Stimulated activated CD8-positive, alpha-beta memory T cell treated with anti-CD3 and anti-CD28 coated beads, Interleukin-4, amount 100 ng/mL, for 1 hour (primary cell): ENCODE measurements at places on chromosomes 16 and 17.

GRCh38 chr17:47704736-47705135 is 10.8 kb downstream of the TBKBP1 start:
- DNase-seq: no peak

DNA sequence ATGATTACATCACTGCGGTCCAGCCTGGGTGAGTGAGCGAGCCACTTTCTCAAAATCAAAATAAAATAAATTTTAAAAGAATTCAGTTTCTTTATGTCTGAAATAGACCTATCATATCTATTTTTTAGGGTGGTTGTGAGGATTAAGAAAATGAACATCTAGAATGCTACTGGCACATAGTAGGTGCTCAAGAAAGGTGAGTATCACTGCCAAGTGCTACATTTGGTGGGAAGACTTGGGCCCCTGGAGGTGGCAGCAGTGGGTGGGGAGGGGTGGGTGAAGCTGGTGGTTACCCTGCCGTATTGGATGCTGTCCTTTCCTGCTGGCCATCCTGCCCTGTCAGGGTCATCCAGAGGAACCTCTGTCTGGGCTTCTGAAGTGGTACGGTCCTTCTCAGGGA is 50.3 kb downstream of the ABCC6 start:
- no peak for DNase-seq

DNA sequence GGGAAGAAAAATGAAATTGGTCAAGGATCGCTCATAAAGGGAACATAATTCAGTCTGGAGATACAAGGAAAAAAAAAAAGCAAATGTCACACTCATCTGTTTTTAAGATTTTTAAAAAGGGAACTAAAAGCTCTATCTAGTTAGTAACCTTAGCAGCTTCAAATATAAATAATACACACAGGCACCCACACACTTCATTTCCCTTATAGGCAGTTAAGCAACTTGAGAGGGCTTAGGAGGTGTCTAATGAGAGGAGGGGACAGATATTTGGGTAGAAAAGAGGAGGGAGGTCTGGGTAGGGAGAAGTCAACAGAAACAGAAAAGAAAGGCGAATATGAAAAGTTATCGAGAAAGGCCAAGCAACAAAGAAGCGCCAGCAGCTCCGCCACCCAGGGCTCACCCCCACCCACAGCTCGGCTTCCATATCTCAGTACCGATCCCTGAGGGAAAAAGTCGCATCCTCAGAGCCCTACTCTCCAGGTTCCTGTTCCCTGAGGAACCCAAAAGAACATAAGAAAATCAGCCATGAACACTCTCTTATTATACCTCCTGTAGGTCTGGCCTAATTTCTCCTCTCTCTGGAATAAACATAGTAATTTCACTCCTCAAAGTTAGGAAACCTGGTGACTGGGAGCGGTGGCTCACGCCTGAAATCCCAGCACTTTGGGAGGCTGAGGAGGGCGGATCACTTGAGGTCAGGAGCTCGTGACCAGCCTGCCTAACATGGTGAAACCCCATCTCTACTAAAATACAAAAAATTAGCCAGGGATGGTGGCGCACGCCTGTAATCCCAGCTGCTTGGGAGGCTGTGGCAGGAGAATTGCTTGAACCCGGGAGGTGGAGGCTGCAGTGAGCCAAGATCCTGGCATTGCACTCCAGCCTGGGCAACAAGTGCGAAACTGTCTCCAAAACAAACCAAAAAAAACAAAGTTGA is 69.6 kb upstream of the RCVRN start:
- DNase-seq: no peak

- DNase-seq: no peak
These were observed 10.9 kb downstream of the HSPB9 start for GRCh38 chr17:42133461-42134041.

GRCh38 chr16:69190598-69190997 is 3.6 kb downstream of the SNTB2 start:
- no peak for DNase-seq

DNA sequence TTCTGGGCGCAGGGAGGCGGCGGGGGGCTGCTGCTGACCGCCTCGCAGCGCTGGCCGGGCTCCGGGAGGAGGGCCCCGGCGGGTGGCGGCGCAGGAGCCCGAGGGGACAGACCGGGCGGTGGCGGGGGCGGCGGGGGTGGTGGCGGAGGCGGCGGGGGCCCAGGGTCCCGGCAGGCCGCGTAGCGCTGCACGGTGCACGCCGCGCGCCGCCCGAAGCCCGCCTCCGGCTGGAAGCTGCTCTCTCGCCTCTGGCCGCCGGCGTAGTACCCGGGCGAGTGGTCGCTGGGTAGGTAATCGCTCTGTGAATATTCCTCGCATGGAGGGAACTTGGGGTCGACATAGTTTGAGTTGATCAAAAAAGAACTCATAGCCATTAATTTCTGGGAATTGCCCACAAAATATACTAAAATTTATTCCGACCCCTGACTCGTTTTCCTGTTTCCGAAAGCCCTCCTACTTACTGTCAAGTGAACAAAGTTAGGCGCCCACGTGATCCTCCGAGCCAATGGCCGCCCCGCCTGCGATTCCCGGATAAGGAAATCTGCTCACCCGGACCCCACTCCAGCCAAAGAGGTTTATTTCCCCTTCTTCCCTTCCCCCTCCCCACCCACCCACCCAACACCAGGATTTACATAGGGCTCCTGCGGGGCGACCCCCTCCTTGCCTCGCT is at the start of gene HOXB4:
TSS of gene HOXB4 (minus strand) at position 405 of the 670 bp plus-strand sequence. CDS start at position 374, 31 bp downstream.
- DNase-seq: no peak

DNA sequence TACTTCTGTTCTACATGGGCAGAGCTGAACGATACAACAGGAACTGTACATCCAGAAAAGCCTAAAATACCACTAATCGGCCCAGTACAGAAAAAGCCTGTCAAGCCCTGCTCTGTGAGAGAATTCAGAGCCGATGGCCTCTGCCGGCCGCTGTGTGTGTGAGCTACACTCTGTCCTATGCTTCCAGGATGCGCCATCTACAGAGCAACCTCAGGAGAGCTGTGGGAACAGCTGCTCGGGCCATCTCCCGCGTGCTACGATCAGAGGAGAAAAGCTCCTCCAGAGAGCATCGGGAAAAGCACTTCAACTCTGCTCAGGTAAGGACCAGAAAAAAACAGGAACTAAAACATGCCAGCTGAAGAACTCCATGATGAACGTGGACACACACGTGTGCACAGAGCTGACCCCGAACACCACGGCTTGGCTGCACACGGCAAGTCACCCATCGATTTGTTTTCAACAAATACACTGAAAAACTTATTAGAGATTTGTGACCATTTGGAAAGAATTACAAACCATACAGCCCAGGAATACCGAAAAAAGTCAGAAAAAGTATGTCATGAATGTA is 115.9 kb downstream of the ANKRD11 start:
- DNase-seq: no peak

- no peak for DNase-seq
These were observed 24.3 kb upstream of the TMEM220 start for GRCh38 chr17:10754109-10754508.

DNA sequence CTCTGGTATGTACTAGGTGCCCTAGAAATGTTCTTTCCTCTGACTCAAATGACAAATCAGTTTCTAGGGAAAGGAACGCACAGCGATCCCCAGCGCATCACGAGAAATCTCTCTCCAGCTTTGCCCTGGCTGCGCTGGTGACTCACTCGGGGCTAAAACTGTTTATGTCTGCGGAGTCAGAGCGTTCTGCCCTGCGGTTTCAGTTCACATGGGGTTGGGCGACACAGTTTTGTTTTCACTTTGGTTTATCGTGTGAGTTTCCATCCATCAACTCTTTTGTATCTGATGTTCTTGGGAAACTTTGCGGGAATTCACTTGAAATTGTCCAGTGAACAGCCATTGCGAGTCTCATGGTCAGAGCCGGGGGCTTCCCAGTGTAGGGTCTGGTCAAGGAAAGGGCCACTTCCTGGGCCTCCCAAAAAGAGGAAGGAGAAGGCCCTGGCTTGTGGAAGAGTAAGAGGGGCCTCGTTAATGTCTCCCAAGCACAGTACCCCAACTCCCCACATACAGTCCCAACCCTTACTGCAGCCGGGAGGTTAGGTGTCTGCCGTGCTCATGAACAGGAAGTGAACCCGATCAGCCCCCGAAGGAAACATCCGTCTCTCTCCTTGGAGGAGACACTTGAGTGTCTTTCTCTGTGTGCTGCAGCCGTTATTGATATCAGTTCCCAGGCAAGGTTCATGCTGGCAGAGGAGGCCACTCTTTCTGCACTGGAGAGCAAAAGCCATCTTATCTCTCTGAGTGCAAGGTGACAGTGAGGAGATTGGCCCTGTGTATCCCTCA is 643.2 kb downstream of the WWOX start:
- DNase-seq: peak; percentile 48

DNA sequence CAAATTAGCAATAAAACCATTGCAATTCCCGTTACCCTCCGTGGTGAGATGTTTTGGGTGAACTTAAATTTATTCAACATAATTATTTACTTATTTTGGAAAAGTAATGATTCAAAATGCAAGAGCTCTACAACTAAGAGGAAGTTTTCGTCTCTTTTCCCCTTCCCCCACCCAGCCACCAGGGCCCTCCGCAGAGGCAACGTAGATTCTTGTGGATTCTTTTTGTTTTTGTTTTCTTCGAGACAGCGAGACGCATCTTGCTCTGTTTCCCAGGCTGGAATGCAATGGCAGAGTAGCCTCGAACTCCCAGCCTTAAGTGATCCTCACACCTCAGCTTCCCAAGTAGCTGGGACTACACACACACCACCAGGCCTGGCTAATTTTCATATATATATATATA is 19.2 kb downstream of the CCDC40 start:
- DNase-seq: no peak

GRCh38 chr17:77810536-77810935 is 148.0 kb upstream of the TNRC6C start:
- no peak for DNase-seq

- DNase-seq: no peak
These were observed 1.1 kb downstream of the ACSF2 start for GRCh38 chr17:50426814-50427787.

- no peak for DNase-seq
These were observed 318.8 kb downstream of the C16orf95 start for GRCh38 chr16:86998196-86999001.

DNA sequence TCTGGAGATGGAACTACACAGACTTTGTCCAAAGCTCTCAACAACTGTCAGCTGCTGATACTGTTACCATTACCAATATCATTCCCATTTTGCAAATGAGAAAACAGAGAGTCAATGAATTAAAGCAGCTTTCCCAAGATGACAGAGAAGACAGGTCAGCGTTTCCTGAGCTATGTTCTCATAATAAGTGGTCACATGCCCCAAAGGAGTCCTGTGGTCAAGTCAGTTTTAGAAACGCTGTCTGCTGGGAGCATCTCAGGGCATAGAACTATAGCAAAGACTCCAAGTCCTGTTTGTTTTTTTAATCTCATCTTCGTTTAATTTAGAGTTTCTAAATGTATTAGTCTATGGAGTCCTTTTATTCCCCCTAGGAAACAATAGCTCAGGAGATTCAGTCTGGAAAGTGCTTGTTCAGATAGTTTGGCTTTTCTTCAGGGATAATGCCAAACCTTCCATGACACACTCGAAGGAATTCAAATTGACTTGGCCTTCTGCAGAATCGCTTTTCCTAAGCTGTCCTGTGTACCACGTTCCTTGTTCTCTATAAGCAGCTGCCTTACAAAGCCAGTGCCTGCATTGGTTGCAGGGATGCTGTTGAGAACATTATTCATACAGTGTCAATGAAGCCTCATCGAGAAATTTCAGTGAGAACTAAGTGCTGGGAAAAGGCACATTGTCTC is 12.1 kb downstream of the CCDC42 start:
- DNase-seq: no peak

GRCh38 chr16:88835383-88835782 is 21.4 kb downstream of the GALNS start:
- no peak for DNase-seq

GRCh38 chr17:65896889-65897288 is 295.0 kb downstream of the CEP112 start:
- DNase-seq: no peak

DNA sequence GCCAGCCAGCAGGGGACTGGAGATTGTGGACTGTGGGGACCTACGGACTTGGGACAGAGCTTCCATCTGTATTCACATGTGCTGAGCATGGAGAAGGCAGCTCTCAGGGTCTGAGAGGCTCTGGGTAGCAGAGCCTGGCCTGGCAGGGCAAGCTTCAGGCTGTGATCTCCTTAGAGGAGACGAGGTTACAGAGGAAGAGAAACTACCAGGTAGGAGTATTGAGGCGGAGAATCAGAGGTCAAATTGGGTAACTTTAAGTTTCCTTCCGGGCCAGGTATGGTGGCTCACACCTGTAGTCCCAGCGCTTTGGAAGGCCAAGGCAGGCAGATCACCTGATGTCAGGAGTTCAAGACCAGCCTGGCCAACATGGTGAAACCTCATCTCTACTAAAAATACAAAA is 8.8 kb downstream of the CTNS start:
- DNase-seq: no peak

GRCh38 chr17:75850928-75851692 is 4.0 kb downstream of the WBP2 start:
- no peak for DNase-seq

GRCh38 chr16:14462811-14463210 is 167.2 kb downstream of the PARN start:
- no peak for DNase-seq

DNA sequence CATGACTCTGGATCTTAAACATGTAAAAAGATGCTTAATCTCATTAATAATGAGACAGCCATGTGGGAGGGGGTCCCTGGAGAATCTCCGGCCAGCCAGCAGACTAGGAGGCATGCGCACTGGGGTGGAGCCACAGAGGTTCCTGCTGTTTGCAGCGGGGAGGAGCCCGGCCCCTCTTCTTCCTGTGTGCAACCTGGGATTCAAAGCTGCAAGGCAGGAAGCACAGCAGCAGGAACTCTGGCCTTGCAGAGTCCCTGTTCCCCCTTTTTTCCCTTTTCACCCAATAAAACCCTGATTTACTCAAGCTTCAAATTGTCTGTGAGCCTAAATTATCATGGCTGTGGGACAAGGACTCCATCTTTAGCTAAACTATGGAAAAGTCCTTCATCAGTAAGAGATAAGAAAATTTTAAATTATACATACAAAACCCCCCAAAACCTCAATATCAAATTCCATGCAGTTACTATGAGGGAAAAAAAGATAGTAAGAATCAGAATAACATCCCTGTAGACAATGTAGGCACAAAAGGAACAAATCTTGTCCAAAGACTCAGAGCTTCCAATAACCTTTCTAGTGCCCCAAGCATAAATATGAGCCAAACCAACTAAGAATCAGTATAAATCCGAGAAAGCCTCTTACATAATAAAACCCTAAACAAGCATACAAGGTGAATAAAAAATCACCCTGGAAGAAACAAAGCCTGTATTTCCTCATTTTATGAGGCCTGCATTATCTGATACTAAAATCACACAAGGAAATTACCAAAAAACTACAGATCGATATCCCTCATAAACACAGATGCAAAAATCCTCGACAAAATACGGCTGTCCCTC is 12.1 kb downstream of the CFDP1 start:
- no peak for DNase-seq
